ENCODE measurements at places on chromosomes 3 and 15. TPM values are rescaled to one million over a fixed set of nuclear protein-coding genes. Genes with fewer than 3 reads are reported as not detected.

SPTBN5 gene
- total RNA-seq, result 0.09 TPM

CKMT1B gene
- total RNA-seq, result 7.6 TPM

ATP13A5 gene
- not detected for total RNA-seq

TTLL13 gene
- 0.48 TPM for total RNA-seq

VEPH1 gene
- total RNA-seq, result 0.10 TPM

P2RY12 gene
- not detected for total RNA-seq

CPNE9 gene
- not detected for total RNA-seq

PRR20G gene
- total RNA-seq, result 0.14 TPM

GOLGA8T gene
- 1.6 TPM for total RNA-seq

SLCO2A1 gene
- 0.07 TPM for total RNA-seq

CCDC39 gene
- not detected for total RNA-seq

U2SURP gene
- 112 TPM for total RNA-seq

UROC1 gene
- total RNA-seq, result not detected

C3orf22 gene
- not detected for total RNA-seq

CDHR4 gene
- 0.53 TPM for total RNA-seq

KIF7 gene
- total RNA-seq, result 4.6 TPM

RAD51 gene
- 18.7 TPM for total RNA-seq

PRICKLE2 gene
- total RNA-seq, result 3.4 TPM

TRPM1 gene
- not detected for total RNA-seq

CYP19A1 gene
- total RNA-seq, result 0.15 TPM

MAP3K13 gene
- total RNA-seq, result 15.6 TPM

GALNT15 gene
- 0.03 TPM for total RNA-seq

ST6GAL1 gene
- total RNA-seq, result 3.2 TPM

CLDN16 gene
- total RNA-seq, result 0.06 TPM

P2RY1 gene
- total RNA-seq, result 0.36 TPM

FBXO40 gene
- total RNA-seq, result not detected

DCBLD2 gene
- 248 TPM for total RNA-seq

LIPH gene
- total RNA-seq, result 8.1 TPM

GOLGA8J gene
- not detected for total RNA-seq

ITIH1 gene
- total RNA-seq, result not detected

VGLL3 gene
- 10.3 TPM for total RNA-seq

ASB14 gene
- not detected for total RNA-seq

IL5RA gene
- total RNA-seq, result not detected

CTXN2 gene
- 0.04 TPM for total RNA-seq

THSD4 gene
- total RNA-seq, result 21.1 TPM

ARPIN gene
- 12.4 TPM for total RNA-seq

CAV3 gene
- total RNA-seq, result 0.17 TPM

GOLGA6L4 gene
- 0.74 TPM for total RNA-seq

HGD gene
- 17.6 TPM for total RNA-seq

NEDD4 gene
- 44.4 TPM for total RNA-seq

CP gene
- 3.4 TPM for total RNA-seq

MNS1 gene
- 2.7 TPM for total RNA-seq

CHD2 gene
- 29.2 TPM for total RNA-seq

OPA1 gene
- total RNA-seq, result 33.9 TPM

CTSH gene
- 50.9 TPM for total RNA-seq

GOLGA6B gene
- total RNA-seq, result not detected

PIERCE2 gene
- total RNA-seq, result 5.4 TPM

KBTBD13 gene
- total RNA-seq, result not detected

SKOR1 gene
- total RNA-seq, result 0.03 TPM

CIDEC gene
- 3.0 TPM for total RNA-seq

PRKAR2A gene
- 18.3 TPM for total RNA-seq

MGLL gene
- total RNA-seq, result 62.9 TPM

FBN1 gene
- 8.2 TPM for total RNA-seq

HEG1 gene
- total RNA-seq, result 6.4 TPM

P3H2 gene
- 44.6 TPM for total RNA-seq

All from A549 treated with CpdA at 1 μM for 4 hours (cell line).